DMS79 (cell line): ENCODE measurements at places on chromosomes 13 and 19.

DNA sequence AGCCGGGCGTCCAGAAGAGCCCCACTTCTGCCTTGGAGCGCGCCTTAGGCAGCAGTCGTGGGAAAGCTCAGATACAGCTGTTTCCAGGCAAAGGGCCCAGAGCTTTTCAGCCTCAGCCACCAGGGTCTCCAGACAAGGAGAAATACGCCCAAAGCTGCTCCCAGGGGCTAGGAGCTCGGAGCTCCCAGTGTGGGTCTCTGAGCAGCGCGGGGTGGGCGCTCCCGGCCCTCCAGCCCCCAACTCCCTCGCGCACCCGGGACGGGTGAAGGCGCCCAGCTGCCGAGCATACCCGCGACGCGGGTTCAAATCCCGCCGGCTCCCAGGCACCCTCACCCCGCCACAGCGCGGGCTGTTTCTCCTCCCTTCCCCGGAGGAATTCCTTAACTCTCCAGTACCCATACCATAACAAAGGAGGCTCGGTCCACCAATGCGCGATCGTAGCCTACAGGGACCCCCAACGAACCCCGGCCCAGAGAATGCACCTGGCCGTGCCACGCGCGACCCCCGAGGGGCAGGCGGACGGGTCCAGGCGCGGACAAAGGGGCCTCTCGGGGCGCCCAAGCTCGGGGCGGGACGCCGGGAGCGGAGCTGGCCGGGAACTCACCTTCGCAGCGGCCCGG, 507 bp downstream of the COL4A1 start:
- no peak for DNase-seq

DNA sequence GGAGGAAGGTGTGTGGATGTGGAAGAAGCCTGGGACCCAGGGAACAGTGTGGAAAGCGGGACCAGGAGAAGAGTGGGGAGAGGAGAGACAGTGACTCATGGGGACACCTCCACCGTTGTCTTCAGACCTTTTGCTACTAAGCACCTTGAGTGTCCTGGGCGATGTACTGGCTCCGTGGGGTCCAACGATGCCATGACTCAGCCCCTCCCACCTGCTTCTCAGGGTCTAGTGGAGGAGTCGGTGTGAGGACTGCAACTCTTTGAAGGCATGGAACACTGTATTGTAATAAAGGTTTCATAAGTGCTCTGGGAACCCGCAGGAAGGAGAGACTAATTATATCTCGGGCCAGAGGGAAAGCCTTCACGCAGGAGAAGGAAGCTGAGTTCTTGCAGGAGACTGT, 166.9 kb upstream of the KL start:
- DNase-seq = no peak

DNA sequence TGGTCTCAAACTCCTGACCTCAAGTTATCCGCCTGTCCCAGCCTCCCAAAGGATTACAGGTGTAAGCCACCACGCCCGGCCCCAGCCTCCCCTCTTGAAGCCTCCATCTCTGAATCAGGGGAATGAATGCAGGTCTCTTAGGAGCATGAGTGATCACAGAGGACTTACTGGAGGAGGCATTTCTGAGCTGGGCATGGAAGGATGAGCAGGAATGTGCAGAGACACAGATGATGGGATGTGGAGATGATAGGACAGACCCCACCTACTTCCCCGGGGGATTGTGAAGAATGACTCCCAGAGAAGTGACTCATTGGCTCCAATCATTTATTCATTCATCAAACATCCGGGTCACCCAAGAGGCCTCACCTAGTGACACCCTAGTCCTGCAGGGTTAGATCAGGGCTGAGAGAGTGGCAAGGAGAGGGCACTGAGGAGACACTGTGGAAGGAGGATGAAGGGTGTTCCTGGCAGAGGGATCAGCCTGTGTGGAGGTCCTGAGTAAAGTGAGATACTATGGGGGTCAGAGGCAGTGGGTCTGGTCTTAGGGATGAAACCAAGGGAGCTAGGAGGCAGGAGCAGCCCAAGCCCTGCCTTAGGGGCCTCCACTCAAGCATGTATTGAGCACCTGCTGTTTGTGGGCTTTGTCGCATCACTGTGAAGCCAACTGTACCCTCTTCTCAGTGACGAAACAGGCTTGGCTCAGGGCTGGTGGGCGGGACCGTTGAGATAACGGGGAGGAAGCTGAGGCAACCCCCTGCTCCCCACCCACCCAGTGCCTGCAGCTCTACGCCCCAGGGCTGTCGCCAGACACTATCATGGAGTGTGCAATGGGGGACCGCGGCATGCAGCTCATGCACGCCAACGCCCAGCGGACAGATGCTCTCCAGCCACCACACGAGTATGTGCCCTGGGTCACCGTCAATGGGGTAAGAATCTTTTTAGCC, 3.0 kb downstream of the IFI30 start:
- no peak for DNase-seq

GRCh38 chr19:51887522-51888498, at the start of gene ZNF577:
Gene ZNF577, minus strand, starts transcription at chr19:51887951. Its CDS starts 7,569 bp downstream, at chr19:51880382.
- no peak for DNase-seq

DNA sequence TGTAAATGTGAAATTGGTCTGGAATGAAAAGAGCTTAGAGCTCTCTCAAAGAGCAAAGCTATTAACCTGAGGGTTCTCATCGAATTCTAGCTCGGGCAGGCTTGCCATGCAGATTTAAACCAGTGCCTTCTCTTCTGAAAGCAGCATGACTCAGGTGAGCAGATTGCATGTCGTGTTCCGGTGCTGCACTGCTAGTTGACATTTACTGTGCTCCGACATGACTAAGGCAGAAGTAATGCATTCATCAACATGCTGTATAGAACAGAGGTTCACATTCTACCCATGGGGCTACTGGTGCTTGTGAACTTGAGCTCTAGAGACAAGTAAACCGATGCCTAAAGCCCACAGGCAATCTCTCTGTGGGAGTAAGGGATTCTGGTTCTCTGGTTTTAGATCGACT, 947.7 kb downstream of the EFNB2 start:
- no peak for DNase-seq

DNA sequence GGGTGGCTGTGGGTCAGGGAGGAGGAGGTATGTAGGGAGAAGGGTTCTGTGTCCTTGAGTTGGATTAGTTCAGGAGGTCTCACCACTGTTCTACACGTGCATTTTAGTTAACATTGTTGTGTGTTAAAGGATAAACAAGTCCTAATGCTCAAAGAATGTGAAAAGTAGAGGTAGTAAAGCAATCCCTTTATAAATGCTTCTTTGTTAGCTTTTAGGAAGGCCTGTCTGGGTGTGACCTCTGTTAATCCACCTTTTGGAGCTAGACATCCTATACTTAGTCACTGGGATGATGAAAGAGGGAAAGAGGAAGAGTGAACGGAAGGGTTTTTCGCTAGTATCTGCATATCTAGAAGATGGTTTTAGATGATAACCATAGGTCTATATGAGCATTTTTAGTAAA, 42.2 kb upstream of the FLT1 start:
- DNase-seq = no peak
